ENCODE measurements at places on chromosomes 7 and 10.

DNA sequence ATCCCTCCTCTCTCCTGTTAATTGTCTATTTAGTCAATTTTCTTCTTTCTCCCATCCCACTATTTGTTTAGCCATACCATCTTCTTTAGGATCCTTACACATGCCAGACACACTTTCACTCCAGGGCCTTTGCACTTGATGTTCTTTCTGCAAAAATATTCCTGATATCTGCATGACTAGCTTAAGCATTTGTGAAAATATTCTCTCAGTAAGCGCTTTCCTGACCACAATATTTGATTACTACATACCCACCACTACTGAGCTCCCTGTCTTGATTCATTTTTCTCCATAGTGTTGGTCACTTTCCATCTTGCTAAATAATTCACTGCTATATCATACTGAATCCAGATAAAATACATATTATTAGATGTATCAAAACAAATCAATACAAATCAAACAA is 75.1 kb downstream of the SEMA3D start:
- DNase-seq = no peak

DNA sequence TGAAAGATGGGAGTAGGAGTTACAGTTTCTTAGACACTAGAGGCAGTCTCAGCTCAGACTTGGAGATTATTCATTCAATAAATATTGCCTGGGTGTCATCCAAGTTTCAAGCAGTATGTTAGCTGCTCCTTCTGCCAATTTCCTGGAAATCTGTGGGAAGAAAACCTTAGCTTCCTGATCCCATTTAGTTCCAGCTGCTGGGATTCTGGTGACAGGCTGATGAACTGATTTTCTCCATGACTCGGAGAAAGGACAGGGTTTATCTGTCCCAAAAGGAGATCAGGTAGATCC is 95.8 kb downstream of the CLEC2L start:
- DNase-seq = no peak

DNA sequence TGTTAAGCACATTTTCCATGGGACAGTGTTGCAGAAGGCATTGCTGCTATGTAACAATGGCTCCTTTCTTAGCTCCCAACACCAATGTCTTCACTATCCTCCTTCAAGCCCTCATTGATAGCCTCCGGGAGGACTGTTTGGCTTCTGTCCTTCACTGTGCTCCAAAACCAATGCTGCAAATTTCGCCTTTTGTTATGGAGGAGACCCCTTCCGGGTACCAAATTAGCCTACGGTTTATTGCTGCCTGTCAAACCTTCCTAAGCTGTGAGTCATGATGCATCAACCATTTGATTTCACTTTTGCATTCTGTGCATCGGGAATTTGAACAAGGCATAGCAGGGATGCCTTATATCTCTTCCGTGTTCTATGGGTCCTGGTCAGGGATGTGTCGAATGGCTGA is 432.9 kb downstream of the GATA3 start:
- no peak for DNase-seq

DNA sequence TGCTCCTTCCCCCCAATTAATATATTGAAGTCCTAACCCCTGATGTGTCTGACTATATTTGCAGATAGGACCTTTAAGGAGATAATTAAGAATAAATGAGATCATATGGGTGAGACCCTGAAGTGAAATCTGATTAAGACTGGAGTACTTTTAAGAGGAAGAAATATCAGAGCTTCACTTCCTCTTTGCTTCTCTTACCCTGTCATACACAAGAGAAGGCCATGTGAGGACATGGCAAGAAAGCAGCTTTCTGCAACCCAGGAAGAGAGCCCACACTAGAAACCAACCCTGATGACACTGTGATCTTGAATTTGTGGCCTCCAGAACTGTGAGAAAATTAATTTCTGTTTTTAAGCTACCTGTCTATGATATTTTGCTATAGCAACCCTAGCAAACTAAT is 44.2 kb downstream of the JMJD1C start:
- DNase-seq = no peak

GRCh38 chr10:28253169-28253785 is 49.6 kb downstream of the MPP7 start:
- no peak for DNase-seq

GRCh38 chr7:151885202-151885580 is 8.3 kb upstream of the PRKAG2 start:
- no peak for DNase-seq

- DNase-seq = no peak
Observed at GRCh38 chr10:96873086-96873485, 41.0 kb downstream of the LCOR start.

DNA sequence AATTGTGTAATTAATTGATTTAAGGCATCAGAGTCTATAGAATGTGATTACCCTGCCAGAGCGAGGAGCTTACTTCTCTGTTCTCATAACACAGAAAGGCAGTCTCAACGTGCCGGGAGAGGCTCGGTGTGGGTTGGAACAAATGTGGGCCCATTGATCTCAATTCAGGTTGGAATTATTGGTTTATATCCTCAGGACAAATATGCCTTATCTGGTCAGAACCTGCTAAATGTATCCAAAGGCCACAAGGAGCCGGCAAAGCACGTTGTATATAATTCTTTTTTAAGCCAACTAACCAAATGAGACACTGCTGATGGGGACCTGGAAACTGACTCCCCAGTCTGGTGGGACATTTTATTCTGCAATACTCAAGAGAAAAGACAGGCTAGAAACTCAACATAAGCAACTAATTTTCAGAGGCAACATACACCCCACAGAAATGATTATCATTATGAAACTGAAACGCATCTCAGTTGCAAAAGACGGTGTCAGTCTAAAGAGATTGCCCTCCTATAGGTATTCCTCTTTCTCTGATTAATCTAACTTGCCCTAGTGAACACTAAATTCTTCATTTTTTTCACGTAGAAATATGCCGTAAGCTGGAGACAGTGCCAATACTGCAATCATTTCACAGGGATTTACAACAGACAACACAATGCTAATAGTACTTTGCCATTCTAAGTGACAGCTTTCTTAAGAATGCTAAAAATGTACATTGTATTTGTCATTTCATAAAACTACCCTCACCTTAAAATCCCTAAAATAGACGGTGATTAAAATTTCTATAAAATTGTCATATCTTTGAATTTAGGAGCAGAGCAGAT is 9.4 kb downstream of the EBF3 start:
- no peak for DNase-seq

DNA sequence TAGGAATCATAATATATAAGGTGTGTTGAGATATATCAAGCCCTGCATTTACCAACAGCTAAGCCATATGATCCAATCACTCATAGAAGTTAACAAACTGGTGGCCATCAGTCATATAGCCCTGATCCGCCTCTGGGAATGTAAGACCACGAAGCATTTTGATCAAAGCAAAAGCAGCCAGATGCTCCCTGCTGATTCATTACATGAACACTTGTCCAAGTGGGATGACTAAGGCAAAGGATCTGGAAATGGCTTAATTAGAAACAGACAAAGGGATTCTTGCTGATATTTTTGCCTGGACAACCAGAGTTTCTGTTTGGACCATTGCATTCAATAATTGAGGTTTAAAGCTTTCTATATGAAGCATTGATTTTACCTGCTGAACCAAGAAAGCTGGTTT is 535.5 kb downstream of the GPAM start:
- no peak for DNase-seq

- DNase-seq = no peak
Observed at GRCh38 chr10:126538439-126539135, 131.9 kb downstream of the C10orf90 start.

DNA sequence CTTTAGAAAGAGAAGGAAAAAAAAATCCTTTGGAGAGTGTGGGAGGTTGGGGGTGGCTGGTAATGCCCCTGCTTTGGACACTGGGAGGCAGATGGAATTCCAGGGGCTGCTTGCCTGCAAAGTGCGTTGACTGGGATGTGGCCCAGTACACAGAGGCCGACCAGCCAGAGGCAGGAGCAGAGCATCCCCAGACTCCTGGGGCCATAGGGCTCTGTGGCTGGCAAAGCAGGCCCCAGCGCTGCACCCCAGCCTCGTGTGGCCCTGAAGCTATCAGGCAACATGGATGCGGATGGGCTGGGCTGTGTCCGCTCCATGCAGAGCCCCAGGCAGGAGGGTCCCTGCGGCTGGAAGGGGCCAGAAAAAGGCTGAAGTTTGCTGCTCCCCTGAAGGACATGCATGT is 361.6 kb upstream of the FZD8 start:
- DNase-seq = no peak

DNA sequence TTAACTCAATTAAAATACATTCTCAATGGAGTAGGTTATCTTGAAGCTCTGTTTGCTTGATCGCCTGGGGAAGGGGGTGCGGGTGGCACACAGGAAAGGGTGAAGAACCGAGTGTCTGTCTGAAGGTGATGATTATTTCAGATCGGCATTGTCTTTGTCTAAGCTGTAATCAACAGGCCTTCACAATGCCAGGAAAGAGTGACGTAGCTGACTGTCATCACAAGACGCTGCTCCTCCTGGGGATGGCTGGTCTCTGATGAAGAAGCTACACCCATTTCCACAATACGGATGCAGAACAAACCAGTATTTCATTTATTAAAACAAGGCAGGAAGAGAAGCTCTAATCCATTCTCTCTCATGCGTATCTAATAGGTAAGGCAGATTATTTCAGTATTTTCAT is 19.4 kb downstream of the JCAD start:
- DNase-seq = no peak

GRCh38 chr10:78847485-78847884 is 221.3 kb upstream of the ZMIZ1 start:
- no peak for DNase-seq

DNA sequence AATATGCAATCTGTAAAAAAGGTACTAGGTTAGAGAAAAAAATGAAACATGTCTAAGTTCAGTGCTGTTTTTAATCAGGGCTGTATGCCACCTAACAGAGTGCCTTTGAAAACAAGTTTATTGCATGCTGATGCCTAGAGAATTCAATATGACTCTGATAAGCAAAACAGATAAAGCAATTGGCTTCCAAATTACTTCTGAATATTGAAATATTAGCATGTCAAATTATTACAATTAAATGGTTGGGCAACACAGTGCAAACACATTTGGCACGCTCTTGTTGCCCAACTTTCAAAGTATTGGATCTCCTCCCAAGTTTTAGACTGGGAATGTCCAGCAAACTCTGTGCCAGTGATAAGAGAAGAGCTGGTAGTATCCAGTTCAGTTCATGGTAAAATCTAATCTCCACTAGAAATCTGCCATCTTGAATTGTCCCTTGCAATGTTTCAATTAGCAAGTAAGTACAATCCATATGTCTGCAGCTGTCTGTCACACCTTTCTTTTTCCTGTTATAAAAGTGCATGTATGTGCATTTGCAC is 65.2 kb upstream of the FAM133B start:
- no peak for DNase-seq

DNA sequence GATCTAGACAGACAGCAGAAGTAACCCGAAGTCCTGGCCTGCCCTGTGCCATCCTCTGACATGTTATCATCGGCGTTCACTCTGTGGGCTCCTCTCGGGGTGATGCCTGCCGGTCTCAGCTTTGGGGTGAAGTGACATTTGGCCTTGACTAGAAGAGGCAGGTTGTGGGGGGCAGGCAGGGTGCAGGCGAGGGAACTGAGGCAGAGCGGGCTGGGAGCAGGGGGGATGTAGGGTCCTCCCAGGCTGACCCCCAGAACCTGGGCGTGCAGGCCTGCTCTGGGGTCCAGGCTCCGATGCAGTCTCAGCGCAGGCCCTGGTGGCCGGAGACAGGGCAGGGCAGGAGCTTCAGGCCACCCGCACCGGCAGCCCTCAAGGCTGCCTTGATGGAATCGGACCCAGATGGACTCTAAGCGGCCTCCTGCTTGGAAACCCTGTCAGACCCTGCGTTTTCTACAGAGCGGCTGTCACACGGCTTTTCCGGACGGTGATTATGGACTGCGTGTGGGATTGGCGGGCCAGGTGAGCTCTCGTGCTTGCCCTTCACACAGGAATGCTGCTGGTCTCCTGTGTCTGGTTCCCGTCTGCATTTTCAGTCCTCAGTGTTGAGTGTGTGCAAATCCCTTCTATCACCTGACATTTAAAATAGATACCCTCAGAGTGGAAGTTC is 842 bp upstream of the JAKMIP3 start:
- no peak for DNase-seq

DNA sequence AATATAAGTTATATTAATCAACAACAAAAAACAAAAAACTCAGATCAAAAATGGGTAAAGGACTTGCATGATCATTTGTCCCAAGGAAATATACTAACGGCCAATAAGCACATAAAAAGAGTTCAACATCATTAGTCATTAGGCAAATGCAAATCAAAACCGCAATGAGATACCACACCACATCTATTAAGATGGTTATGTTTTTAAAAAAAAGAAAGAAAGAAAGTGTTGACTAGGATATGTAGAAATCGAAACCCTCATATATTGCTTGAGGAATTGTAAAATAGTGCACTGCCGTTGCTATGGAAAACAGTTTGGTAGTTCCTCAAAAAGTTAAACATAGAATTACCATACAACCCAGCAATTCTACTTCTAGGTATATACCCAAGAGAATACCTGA is 39.4 kb upstream of the CTNNA3 start:
- no peak for DNase-seq

DNA sequence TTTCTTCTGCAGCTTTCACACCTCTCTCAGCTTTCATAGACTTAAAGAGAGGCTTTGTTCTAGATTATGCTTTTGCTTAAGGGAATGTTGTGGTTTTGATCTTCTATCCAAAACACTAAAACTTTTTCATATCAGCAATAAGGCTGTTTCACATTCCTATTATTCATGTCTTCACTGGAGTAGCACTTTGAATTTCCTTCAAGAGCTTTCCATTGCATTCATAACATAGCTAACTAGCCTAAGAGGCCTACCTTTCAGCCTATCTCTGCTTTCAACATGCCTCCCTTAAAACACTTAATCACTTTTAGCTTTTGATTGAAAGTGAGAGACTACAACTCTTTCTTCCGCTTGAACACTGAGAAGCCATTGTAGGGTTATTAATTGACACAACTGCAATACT is 1117.0 kb upstream of the PHF14 start:
- DNase-seq = no peak

DNA sequence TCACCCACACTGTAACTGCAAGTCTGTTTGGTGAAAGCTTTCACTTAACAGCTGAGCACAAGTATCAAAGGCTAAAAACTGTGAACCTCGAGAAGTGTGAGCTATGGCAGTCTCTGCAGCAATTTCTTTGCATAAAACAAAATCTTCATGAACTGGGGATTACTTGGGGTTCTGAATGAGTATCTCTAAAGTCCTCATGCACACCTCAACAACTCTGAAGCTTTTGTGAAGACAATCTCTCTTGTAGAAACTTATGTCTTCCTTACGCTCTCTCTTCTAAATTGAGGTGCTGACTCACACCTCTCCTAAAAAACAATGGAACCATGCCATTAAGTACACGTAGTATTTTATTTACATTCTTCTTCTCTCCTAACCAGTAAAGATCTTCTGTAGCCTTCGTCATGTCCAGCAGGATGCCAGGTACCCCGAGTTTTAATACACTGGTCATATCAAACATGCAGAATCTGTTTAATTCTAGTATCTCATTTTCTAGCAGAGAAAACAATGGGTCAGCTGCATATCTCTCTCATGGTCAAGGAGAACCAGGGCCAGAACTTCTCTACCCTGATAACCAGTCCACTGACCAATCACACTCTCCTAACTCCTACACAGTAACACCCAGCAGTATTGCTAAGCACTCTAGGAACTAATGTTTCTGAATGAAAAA is 76.9 kb downstream of the UBE2H start:
- DNase-seq = no peak

GRCh38 chr7:123975084-123975483 is 50.0 kb downstream of the SPAM1 start:
- no peak for DNase-seq

- DNase-seq = no peak
Observed at GRCh38 chr7:117143580-117143979, 179.3 kb downstream of the WNT2 start.

Measured in stimulated activated naive CD4-positive, alpha-beta T cell treated with Interleukin-2 at 50 U/mL for 16 hours (primary cell).